ENCODE measurements at places on chromosomes 16 and 17.

DNA sequence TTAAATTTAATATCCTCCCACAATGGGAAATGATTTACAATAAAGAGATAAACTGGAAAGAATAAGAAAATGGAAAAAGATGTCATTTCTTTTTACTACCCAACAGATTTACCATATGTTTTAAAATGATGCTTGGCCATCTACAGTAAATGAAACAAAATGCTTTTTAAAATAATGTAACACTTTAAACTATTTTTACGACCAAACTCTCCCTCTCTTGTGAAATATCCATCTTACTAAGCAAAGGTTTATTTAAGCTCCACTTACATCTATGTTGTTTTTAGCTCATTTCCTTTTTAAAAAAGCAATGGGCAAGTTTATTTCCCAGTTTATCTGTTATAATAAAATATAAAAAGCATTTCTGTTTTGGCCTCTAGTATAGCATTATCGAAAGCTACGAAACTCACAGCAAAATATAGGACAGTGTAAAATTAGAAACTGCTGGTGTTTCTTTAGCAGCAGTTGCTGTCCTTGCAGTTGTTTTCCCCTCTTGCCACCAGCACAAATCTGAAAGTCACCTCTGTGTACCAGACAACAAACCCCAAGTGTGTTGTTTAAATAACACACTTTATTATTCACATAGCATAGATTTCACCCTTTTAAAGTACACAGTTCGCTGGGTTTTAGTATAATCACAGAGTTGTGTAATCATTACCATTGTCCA is 195.1 kb downstream of the CDRT15L2 start:
- DNase-seq, result peak; percentile 5

DNA sequence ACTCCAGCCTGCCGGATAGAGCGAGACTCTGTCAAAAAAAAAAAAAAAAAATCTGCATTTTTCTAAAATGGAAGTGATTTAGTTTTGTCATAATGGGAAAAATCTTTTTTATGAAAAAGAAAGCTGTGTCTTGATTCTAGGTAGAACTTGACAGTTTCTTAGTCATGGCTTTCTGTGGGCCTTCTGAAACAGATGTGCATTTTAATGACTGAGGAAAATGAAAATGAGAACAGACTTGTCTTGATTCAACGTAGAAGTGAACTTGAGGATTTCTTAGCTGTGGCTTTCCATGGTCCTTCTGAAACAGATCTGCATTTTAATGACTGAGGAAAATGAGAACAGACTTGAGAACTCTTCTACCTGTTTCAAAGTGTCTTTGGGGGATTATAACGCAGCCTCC is 171.7 kb downstream of the VPS53 start:
- no peak for DNase-seq

DNA sequence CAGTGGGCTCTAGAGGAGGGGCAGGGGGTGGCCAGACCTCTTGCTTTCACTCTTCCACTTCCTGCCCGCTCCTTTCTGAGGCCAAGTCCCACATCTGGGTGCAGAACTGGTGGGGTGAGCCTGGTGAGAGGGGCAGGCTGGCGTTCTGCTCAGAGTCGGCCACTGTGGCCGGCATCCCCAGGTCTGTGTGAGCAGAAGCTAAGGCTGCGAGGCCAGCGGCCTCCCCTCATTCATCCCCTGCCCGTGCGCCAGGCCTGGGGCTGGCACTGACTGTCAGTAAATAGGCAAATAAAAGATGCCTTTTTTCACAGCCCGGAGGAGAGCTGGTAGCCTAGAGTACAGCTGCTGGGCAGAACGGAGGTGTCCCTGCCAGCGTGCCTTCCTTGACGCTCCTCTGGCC is 1.2 kb downstream of the DEF8 start:
- no peak for DNase-seq

DNA sequence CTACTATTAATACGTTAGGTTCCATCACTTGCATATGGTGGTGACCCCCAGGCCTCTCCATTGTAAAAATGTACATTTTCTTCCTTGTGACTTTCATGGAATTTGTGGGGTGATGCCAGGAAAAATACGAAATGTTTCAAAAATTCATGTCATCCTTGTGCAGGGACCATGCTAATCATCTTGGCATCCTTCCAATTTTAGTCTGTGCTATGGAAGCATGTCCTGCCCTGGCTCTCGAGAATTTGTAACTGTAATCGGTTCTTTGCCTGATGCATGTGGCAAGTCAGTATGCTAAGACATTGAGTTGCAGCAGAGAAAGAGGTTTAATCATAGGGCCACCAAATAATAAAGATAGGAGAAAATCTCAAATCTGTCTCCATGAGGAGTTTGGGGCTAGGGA is 14.3 kb upstream of the GINS3 start:
- peak; percentile 7 for DNase-seq

DNA sequence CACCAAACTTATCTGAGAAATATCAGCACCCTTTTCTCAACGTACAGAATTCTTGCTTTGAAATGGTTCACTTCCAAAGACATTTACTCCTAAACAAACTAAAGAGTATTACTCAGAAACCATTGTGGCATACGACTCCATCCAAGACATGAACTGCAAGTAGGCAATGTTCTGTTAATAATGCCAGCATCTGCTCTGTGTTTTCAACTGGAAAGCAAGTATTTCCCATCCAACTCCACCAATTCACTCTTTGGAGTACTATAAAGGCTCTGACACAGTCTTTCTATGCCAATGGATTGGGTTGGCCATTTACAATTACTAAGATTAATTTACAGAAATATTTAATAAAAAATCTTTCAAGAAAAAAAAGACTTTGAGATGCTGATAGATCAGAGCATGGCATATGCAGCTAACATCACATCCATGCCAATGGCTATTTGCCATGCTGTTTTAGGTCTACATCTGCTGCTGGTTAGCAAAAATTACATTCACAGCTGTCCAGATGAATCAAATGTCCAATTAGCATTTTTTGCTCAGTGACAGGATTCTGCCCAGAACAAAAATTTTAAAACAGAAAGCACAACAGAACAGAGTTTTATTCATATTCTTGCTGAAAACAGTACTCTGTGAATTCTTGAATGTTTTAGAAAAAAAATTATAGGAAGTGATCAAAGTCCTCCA is 65.9 kb upstream of the HLF start:
- no peak for DNase-seq

DNA sequence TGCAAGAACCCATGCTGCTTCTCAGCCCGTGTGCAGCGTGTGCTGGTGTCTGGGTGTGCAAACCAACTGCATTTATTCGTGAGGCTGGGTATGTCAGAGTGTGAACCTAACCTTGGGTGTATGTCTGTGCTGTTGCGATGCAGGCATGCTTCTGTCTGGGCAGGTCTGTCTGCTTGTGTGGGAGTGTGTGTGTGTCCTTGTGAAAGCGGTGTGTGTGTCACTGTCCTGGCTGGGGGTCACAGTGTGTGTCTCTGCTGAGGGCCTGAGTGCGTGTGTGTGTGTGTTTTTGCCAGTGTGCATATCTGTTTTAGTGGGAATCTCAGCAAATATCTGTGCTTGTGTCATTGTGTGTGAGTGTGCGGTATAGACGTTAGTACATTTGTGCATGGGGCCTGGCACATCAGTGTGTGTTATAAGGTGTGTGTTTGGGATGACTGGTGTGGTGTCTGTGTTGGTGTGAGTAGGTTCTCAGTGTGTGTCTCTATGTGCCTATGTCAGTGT is 121.8 kb downstream of the CYLD start:
- DNase-seq, result no peak

- no peak for DNase-seq
Measured at GRCh38 chr16:49590166-49590871, 216.7 kb downstream of the C16orf78 start.

DNA sequence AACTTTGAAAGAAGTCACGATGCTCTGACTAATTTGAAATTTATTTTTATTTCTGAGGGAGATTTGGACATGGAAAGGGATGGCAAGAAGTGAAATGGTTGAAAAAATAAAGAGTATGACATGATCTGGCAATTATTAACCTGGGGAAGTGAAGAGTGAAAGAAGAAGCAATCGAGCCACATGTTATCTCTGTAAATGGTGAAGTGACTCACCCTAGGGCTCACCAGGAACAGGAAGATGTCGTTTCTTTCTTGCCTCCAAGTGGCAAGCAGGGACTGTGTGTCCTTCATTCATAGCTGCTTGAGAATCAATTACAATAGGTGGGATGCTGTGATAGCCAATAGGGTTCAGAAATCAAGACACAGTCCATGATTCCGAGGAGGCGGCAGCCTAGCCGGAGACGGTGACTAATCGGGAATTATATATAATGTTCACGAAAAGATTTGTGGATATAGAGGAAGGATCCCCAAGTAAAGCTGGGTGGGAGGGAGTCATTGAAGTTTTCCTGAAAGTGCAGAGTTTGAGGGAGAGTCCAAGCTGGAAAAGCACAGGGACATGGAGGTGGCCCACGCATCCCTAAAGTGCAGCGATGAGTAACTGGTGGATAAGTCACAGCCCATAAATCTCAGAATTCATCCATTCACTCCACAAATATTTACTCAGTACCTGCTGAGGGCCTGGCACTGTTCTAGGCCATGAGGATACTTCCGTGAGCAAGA is 18.2 kb upstream of the KRT20 start:
- DNase-seq, result no peak

DNA sequence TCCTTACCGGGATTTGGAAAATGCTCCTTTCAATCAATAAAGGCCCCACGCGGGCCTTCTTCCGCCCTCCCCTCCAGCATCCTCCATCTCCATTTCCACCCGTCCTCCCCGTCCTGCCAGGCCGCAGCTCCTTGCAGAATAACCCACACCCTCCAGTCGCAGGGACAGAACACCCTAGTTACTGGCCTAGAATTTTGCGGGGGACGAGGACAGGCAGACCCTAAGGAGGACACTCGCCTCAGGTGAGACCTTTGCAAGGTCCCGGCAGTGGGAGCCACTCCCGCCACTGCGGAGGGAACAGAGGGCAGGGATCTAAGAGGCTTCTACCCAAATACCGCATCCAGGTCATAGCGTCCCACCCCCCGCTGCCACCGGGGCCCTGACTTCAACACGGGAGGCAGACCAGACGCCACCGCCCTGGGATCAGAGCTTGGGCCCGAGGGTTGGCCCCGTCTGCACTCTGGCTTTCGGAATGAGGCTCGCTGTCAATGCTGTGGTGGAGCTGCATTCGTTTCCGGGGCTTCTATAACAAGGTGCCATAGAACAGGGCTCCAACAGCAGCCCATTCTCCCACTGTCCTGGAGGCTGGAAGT is 26.8 kb downstream of the SLC25A10 start:
- DNase-seq, result no peak

DNA sequence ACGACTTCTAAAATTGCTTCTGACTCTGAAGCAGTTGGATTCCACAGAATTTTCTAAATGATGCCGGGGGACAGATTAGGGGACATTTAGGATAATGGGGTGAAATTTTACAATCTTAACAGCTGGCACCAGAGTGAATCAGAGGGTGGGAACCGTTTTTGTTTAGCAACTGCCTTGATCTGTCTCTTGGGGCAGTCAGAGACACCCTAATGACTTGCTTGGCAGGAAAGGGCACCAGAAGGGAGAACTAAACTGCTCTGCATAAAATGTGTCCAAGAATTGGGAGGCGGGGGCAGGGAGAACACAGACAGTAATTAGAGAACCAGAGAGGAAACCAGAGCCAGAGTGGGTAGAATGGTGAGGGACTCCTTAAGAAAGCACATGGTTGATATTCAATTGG is 6.1 kb upstream of the ABCC12 start:
- DNase-seq, result no peak

- DNase-seq, result peak; percentile 14
Measured at GRCh38 chr16:80936410-80936809, 70.3 kb downstream of the CMC2 start.

DNA sequence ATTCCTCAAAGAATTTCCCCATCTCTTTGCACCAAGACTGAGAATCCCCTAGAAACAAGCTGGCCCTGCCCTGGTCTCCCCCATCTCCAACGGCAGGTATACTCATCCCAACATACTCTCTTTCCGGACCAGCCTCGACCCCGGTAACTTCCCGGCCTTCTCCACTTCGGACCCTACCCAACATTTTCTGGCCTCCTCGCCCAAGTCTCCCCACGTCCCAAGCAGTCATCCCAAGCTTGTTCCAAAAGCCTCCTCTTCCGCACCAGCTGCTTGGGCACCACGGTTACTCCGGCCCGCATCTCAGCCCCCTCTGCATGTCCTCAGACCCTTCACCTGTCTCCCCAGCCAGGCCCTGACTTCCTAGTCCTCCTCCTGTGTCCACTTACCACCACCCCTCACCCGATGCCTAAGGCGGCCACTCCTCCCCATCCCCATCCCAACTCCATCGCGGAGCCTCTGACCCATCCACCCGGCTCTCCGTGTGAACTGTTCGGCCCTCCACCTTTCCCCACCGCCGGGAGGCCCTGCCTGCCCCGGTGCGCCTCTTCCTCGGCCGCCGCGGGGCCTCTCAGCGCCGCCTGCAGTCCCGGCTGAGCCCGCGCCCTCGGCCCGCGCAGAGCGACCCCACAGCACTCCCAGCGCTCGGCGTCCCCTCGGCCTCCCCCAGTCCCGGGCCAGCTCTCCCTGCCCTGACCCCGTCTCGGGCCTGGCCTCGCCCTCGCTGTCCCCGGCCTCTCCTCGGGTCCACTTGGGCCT is 994 bp downstream of the PITPNA start:
- no peak for DNase-seq

DNA sequence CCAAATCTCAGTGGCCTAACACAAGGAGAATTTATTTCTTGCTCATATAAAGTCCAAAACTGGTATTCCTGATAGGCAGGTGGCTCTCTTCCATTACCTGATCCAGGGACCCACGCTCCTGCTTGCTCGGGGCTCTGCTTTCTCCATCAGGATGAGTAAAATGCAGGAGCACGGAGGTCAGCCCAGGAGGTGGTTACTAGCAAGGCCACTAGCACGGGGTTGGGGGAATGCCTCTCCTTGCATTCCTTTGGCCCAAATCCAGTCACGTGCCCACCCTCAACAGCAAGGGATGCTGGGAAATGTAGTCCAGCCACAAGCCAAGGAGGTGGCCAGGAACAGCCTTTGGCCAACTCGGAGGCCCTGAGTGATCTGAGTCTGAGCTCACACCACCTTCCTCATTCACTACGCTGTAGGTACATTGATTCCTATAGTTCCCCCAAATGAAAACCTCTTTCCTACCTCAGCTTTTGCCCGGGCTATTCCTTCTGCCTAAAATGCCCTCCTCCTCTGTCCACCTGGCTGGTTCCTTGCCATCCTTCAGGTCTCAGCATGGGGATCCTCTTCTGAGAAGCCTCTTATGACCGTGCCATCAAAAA is 38.3 kb upstream of the HAPSTR1 start:
- peak; percentile 35 for DNase-seq

DNA sequence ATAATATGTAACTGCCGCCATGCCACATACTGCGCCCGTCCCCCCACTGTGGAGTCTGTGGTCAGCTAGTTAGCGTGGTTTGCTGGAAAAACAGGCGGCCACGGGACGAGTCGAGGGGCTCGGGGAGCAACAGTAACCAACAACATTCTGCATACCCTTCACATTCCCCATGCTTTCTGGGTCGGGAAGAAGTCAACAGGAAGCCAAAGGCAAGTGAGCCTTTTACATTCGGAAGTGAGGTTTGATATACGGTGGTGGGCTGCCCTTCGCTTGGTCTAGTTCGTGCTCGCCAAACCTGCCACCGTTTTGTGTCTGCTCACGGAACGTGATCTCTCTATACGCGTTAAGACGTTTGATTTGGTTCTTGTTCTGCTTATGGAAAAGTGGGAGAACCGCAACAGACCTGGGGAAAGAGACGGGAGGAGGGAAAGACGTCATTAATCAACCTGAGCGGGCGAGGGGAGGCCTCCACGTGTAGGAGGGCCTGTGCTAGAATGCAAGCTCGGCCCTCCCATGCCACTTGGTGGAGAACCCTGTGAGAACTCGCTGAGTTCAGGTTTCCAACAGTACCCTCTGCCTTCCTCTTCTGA is 28.9 kb upstream of the CFAP20 start:
- no peak for DNase-seq

GRCh38 chr16:89956505-89957215 is 8.1 kb downstream of the DEF8 start:
- no peak for DNase-seq

- no peak for DNase-seq
Measured at GRCh38 chr17:72654706-72655105, 437.8 kb downstream of the SLC39A11 start.
